AML-193 (cell line): ENCODE measurements at places on chromosomes 7 and 10.

GRCh38 chr7:92133737-92134270, 473 bp downstream of the CYP51A1 start:
- peak; percentile 37 for DNase-seq

- no peak for DNase-seq
These were observed 139.5 kb downstream of the PFKFB3 start for GRCh38 chr10:6342096-6342685.

GRCh38 chr10:112517451-112517862, 70.4 kb downstream of the VTI1A start:
- DNase-seq: no peak

GRCh38 chr10:87771871-87772500, 46.0 kb downstream of the ATAD1 start:
- peak; percentile 20 for DNase-seq

DNA sequence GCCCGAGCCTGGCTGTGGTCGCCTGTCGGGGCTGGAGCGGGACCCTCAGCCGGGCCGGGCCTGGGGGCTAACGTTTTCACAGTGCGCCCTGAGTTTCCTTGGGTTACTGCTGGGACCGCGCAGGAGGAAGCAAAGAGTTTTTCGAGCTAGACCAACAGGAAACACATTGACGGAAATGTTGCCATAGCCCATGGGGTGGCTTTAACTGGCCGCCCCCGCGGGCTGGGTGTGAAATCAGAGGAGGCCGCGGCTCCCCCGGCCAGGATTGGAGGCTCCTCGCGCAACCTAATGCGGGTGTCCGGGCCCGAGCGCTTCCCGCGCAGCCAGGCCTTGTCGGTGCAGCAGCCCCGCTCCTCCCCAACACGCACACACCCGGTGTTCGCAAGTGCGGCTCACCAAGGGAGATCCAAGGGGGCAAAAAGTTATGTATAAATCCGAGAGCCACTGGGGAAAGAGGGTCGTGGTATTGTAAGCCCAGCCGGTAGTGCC, 1.9 kb downstream of the HHEX start:
- peak; percentile 96 for DNase-seq

DNA sequence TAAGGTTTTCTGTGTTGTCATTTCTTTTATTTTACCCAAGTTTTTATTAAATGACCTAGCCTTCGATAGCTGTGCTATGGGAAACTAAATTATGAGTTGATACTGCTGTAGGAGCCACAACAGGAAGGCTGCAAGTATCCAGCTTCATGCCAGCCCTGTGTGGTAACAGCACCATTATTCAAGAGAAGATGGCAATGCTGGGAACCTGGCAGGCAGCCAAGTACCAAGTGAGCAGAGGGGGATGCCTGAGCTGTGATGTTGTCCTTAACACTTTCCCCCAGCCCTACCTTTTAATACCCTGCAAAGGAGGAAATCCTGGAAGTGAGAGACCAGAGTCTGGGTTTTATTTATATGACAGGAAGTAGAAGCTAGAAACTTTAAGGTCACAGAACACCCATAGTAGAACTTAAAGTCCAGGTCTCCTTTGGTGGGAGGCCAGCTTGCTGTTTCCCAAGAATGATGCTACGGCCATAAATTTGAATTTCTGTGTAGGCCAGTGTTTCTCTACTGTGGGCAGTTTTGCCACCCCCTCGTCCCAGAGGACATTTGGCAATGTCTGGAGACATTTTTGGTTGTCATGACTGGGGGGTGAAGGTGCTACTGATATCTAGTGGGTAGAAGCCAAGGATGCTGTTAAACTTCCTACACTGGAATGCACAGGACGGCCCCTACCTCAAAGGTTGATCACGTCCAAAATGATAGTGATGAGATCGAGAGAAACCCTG, 9.2 kb upstream of the ATXN7L1 start:
- DNase-seq: no peak

DNA sequence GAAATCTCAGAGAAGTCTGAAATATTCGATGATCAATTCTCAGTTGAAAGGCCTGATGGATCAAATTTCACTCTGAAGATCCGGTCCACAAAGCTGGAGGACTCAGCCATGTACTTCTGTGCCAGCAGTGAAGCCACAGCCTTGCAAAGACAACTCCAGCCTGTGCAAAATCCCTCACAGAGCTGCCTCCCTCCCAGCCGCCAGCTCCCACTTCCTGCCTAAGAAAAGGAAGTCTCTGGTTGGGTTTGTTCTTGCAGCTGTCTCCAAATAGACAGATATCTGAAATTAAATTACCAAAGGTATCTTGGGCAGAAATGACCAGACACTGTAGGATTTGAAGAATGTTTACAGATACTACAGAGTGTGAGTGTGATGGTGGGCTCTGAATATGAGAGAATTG, 43.4 kb upstream of the PRSS58 start:
- DNase-seq: peak; percentile 46

DNA sequence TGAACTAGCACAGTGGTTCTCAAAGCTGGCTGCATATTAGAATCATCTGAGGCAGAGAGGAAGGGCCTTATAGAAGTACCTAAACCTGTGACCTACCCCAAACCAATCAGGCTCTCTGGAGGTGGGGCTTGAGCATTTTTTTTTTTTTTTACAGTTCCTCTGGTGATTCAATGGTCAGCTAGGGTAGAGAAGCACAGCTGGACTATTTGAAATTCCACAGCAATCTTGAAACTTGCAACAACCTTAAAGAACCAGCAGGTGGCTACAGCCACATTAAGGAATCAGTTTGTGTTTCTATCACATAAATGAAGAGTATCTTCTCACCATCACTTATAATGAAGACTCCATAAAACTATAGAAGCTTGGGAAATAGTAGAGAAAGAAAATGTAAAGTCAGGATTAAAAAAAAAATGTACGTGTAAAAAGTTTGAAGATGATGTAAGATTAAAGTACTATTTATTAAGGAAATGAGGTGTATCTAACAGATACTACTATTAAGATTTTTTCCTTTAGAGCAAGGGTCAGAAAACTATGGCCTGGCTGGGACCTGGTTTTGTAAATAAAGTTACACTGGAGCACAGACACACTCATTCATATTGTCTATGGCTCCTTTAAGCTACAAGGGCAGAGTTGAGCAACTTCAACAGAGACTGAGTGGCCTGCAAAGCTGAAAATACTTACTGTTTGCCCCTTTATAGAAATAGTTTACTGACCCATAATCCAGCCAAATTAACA, 3.8 kb downstream of the RTKN2 start:
- peak; percentile 80 for DNase-seq

DNA sequence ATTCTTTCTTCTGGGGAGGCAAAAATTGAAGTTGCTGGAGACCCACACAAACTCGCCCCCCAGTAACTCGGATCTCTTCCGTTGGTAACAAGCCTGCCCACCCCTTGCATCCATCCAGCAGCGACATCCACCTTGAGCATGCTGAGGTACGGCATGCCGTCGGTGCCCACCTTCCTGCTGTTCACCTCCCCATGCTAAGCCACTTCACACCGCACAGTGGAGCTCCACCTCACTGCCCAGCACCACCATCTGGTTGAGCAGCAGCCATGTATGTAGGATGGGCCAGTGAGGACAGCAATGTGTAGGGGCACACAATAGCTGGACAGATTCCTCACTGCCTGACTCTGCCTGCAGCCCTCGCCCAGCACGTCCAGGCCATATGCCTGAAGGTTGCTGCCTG, 138.1 kb upstream of the ZNF92 start:
- DNase-seq: no peak

GRCh38 chr7:123533553-123533917, 860 bp downstream of the IQUB start:
- DNase-seq: no peak

DNA sequence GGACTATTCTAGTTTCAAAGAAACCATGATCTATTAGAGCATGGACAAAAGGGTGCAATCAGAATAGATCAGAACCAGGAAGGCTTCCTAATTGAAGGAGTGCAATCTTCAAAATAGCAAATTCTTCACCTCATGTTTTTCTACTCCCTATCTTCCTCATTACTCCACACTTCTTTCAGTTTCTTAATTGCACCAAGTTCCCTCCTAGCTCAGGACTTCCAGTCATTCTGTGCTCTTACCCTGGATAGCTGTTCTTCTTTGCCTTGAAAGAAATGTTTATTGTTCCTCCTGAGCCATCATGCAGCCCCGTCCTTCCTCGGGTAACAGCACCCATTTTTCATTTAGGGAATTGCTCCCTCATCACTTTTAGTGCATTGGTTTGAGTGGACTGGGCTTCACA, 23.1 kb downstream of the TRPV5 start:
- DNase-seq: no peak

- DNase-seq: no peak
These were observed 151.0 kb upstream of the FRMD4A start for GRCh38 chr10:14481752-14482151.

- no peak for DNase-seq
These were observed 299.8 kb downstream of the GLRX3 start for GRCh38 chr10:130435961-130436360.

- no peak for DNase-seq
These were observed 6.3 kb upstream of the TBX20 start for GRCh38 chr7:35260246-35260645.

GRCh38 chr10:48691812-48692528, 7.3 kb downstream of the WDFY4 start:
- no peak for DNase-seq

- no peak for DNase-seq
These were observed 54.7 kb downstream of the ZNF727 start for GRCh38 chr7:64099656-64100531.

DNA sequence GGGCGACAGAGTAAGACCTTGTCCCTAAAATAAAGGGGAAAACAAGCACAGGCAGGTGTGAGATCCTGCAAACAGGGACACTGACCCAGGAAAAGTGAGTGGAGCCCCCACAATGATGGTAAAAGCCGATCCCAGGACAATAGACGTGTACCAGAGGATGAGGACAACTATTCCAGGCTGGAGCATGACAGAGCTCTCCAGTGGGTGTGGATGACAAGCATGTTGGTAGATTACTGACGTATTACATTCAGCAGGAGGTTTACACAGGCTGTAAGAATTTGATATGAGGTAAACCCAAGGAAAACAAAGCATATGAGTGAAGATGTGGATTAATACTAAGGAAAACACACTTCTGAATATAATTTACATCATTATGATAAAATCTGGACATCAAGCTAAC, 27.8 kb upstream of the SMURF1 start:
- DNase-seq: no peak

GRCh38 chr7:108629651-108630400, 60.2 kb downstream of the DNAJB9 start:
- DNase-seq: no peak
